Prostate gland (tissue), 2 donors: ENCODE measurements at places on chromosomes 11 and 22. TPM values are rescaled to one million over a fixed set of nuclear protein-coding genes. Genes with fewer than 3 reads are reported as not detected.

Gene RDX
- total RNA-seq: 45.4 TPM

DNA sequence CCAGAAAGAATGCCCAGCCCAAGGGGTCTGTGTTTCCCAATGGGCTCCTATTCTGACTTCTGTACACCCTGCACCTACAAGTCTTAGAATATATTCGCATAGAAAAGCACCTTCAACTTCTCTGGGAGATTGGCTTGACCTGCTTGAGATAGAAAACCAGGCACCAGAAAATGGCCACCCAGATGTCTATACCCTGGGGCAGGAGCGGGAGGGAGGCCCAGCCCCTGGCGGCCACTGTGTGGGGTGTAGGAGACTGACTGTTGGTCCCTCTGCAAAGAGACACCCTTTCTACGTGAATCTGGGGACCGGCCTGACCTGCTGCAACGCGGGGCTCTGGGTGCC is 8.5 kb downstream of the DENND6B start:
- H3K27me3 ChIP-seq: no peaks in the 10 kb centered on the region
- H3K4me1 ChIP-seq: no peaks in the 10 kb centered on the region
- no peak for DNase-seq

Gene TRAPPC4
- total RNA-seq: 79.8 TPM

GRCh38 chr22:45195616-45196015 is 31.9 kb downstream of the NUP50 start:
- no peaks in the 10 kb centered on the region for H3K4me1 ChIP-seq
- no peaks in the 10 kb centered on the region for H3K27me3 ChIP-seq
- peaks cover 7% of the 10 kb centered on the region for H3K36me3 ChIP-seq
- DNase-seq: no peak

- no peaks in the 10 kb centered on the region for H3K36me3 ChIP-seq
- peak; percentile 97 for DNase-seq
- H3K4me3 ChIP-seq: peak within 1 kb of the TSS; percentile 93
- H3K27ac ChIP-seq: peak within 1 kb of the TSS; percentile 97
- peaks cover 8% of the 10 kb centered on the region for H3K4me1 ChIP-seq
- H3K27me3 ChIP-seq: no peaks in the 10 kb centered on the region
These were observed at the start of gene CRKL for GRCh38 chr22:20916916-20917810. CRKL (plus strand) TSS chr22:20917407; CDS start chr22:20917935, 528 bp downstream.

Gene C11orf91
- total RNA-seq: not detected

- peaks cover 23% of the 10 kb centered on the region for H3K36me3 ChIP-seq
- no peak for DNase-seq
- peaks cover 9% of the 10 kb centered on the region for H3K4me1 ChIP-seq
- H3K27me3 ChIP-seq: no peaks in the 10 kb centered on the region
These were observed 17.6 kb upstream of the GAS2L1 start for GRCh38 chr22:29288837-29289236.

GRCh38 chr11:67644042-67644441 is 4.5 kb upstream of the TBX10 start:
- H3K36me3 ChIP-seq: no peaks in the 10 kb centered on the region
- H3K4me1 ChIP-seq: no peaks in the 10 kb centered on the region
- DNase-seq: no peak
- no peak overlapping the region for H3K27ac ChIP-seq

DNA sequence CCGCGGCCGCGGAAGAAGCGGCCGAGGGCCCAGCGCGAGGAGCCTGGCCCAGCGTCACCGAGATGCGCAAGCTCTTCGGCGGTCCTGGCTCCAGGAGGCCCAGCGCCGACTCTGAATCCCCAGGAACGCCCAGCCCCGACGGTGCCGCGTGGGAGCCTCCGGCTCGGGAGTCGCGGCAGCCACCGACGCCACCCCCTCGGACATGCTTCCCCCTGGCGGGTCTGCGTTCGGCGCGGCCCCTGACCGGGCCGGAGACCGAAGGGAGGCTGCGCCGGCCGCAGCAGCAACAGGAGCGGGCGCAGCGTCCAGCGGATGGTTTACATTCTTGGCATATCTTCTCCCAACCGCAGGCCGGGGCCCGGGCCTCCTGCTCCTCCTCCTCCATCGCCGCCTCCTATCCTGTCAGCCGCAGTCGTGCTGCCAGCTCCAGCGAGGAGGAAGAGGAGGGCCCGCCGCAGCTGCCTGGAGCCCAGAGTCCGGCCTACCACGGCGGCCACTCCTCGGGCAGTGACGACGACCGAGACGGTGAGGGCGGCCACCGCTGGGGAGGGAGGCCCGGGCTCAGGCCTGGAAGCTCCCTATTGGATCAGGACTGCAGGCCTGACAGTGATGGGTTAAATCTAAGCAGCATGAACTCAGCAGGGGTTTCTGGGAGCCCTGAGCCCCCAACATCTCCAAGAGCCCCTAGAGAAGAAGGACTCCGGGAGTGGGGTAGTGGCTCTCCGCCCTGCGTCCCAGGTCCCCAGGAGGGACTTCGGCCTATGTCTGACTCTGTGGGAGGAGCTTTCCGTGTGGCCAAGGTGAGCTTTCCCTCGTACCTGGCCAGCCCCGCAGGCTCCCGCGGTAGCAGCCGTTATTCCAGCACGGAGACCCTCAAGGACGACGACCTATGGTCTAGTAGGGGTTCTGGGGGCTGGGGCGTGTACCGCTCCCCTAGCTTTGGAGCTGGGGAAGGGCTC is 1.2 kb downstream of the ARHGEF17 start:
- H3K36me3 ChIP-seq: no peaks in the 10 kb centered on the region
- peak overlapping the region; percentile 67 for H3K4me3 ChIP-seq
- peak overlapping the region; percentile 97 for H3K27ac ChIP-seq
- no peaks in the 10 kb centered on the region for H3K27me3 ChIP-seq

Gene GRK3
- total RNA-seq: 16.9 TPM

DNA sequence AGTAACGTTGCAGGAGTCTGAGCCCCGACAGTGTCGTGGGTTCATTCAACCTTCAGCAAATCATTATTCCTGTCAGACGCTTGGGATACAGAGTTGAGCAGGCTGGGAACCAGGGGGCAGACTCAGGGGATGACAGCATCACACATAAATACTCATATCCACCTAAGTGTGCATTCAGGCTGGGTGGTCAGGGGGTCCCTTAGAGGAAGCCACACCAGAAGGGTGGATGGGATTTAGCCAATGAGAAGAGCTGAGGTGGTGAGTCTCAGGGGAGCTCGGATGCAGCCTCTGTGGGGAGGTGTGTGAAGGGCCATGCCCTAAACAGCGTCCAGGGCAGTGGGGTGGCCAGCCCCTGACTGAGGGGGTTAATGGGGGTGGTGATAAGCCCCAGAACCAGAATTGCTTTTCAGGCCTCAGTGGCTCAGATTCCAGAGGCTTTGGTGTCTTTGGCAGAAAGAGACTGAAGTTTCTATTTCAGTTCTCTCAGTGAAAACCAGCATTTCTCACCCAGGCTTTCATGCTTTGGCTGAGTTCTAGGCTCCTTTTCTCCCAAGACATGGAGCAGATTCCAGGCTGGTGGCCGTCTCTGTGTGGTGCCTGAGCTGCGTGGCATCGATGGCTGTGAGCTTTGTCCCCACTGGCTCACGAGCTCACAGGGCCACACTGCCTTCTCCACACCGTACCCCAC is 83.9 kb upstream of the CLDN5 start:
- no peak overlapping the region for H3K4me3 ChIP-seq
- no peaks in the 10 kb centered on the region for H3K36me3 ChIP-seq
- H3K27ac ChIP-seq: peak overlapping the region; percentile 97

Gene APOBEC3B
- 0.91 TPM for total RNA-seq

Gene MAPK8IP2
- 23.6 TPM for total RNA-seq

DNA sequence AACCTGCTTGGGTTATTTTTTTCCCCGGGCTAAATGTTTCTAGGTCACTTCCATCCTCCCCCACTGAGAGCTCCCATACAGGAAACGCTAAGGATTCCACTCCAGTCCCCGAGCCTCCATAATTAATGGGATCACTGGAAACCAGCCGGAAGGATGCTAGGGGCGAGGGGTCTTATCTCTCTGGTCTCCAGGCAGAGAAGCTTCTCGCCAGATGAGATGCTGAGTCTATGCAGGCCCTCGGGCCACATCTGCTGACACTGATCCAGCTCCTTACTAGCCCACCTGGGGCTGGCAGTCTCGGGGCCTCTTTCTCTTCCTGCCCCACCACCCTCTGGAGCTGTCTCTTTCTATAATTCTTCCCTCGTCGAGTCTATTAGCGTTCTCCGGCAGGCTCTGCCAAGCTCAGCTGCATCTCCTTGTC is 125.9 kb upstream of the SYT13 start:
- no peaks in the 10 kb centered on the region for H3K4me1 ChIP-seq
- H3K36me3 ChIP-seq: no peaks in the 10 kb centered on the region
- H3K27me3 ChIP-seq: no peaks in the 10 kb centered on the region
- no peak overlapping the region for H3K27ac ChIP-seq
- no peak for DNase-seq
- no peak overlapping the region for H3K4me3 ChIP-seq

GRCh38 chr22:45007391-45008185 is 2.2 kb downstream of the PHF21B start:
- H3K4me3 ChIP-seq: peak overlapping the region; percentile 60
- peak overlapping the region; percentile 95 for H3K27ac ChIP-seq
- H3K4me1 ChIP-seq: peaks cover 3% of the 10 kb centered on the region
- peak; percentile 67 for DNase-seq
- H3K36me3 ChIP-seq: no peaks in the 10 kb centered on the region

- no peak overlapping the region for H3K27ac ChIP-seq
- no peaks in the 10 kb centered on the region for H3K4me1 ChIP-seq
- H3K27me3 ChIP-seq: no peaks in the 10 kb centered on the region
- DNase-seq: no peak
These were observed 5.0 kb upstream of the UVRAG start for GRCh38 chr11:75809991-75810390.

- H3K27me3 ChIP-seq: no peaks in the 10 kb centered on the region
- no peak overlapping the region for H3K27ac ChIP-seq
- no peaks in the 10 kb centered on the region for H3K36me3 ChIP-seq
- no peak overlapping the region for H3K4me3 ChIP-seq
These were observed 21.2 kb upstream of the MAP6 start for GRCh38 chr11:75689863-75690609.

DNA sequence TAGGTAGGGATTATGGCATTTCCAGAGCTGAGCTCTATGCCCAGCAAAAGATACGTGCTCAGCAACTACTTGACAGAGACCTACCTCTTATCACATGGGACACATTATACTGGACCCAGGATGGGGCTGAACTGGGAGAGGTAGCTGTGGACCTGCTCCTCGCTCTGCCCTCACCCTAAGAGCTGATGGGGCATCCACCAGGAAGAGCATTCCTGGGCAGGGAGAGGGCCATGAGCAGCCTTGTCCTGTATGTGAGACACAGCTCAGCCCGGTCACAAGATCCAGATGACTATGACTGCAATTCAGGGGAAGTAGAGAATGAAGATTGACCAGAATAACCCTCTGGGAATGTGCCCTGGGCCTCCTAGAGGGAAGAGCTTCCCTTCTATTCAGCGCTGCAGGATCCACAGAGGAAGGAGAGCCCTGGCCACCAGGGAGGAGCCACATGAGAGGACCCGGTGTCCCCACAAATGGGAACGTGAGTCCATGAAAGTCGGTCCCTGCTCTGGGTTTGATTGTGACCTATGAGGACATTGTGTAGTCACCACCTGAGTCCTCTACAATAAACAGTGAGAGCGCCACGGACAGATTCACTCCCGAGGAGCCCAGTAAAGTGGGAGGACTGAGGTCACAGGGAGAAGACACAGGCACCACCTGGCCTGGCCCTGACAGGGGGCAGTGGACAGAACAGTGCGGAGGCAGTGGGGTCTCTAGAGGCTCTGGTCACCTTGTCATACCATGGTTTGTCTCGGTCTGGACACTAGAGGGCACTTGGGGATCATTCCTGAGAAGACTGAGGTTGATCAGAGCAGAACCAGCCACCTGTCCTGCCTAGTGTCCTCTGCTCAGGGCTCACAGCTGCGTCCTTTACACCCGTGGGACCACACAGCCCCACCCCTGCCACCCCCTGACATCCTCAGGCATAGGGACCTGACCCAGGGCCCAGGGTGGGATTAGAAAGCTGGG is 99.5 kb downstream of the ZNF280B start:
- H3K27me3 ChIP-seq: no peaks in the 10 kb centered on the region
- H3K4me1 ChIP-seq: no peaks in the 10 kb centered on the region
- H3K27ac ChIP-seq: no peak overlapping the region
- H3K36me3 ChIP-seq: no peaks in the 10 kb centered on the region
- DNase-seq: no peak

Gene ADM
- total RNA-seq: 33.7 TPM

Gene IL10RA
- total RNA-seq: 4.5 TPM

Gene GGTLC2
- total RNA-seq: 1.4 TPM

DNA sequence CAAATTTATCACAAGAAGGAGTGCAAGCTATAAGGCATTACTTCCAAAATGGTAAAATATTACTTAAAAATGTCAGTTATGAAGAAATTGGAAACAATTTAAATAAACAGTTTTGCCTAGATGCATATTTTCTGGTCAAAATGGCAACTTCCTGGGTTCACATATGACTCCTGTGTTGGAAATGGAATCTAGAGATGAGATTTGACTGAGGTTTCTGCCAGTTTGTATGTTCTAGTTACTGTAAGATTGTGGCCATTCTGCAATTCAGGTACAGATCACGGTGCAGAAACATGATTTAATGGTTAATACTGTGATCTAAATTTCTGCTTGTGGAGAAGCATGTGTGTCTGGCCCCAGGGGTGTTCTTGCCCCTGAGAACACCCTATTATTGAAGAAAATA is 3.4 kb upstream of the OR4C6 start:
- no peak overlapping the region for H3K27ac ChIP-seq
- H3K4me1 ChIP-seq: no peaks in the 10 kb centered on the region
- no peaks in the 10 kb centered on the region for H3K27me3 ChIP-seq
- H3K36me3 ChIP-seq: no peaks in the 10 kb centered on the region
- no peak overlapping the region for H3K4me3 ChIP-seq
- no peak for DNase-seq

DNA sequence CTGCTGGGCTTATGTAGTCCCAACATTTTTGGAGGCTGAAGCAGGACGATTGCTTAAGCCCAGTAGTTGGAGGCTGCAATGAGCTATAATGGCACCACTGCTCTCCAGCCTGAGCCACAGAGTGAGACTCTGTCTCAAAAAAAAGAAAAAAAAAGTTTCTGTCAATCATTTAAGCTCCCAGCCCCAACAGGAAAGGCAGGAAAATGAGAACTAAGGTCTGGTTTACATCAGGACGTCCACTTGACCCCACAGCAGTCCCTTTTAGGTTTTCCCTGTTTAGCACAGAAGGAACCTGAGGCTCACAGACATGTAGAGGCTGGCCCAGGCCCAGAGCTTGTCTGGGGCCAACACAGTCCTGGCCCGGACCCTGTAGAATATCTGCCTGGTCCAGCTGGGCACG is 9.2 kb upstream of the TTLL1 start:
- H3K36me3 ChIP-seq: no peaks in the 10 kb centered on the region
- no peak overlapping the region for H3K4me3 ChIP-seq
- H3K27me3 ChIP-seq: no peaks in the 10 kb centered on the region
- DNase-seq: no peak
- no peaks in the 10 kb centered on the region for H3K4me1 ChIP-seq

Gene GPHA2
- total RNA-seq: not detected

Gene TMEM191B
- not detected for total RNA-seq

- no peaks in the 10 kb centered on the region for H3K36me3 ChIP-seq
- H3K4me3 ChIP-seq: no peak overlapping the region
- DNase-seq: peak; percentile 85
- no peaks in the 10 kb centered on the region for H3K27me3 ChIP-seq
- H3K4me1 ChIP-seq: no peaks in the 10 kb centered on the region
These were observed 73.6 kb upstream of the SUSD2 start for GRCh38 chr22:24107661-24108060.
